Stimulated activated naive CD8-positive, alpha-beta T cell treated with anti-CD3 and anti-CD28 coated beads, Interleukin-15, Interleukin-2, amounts not matched to agents 100 U/mL and 50 U/mL, for 24 hours (primary cell): ENCODE measurements at places on chromosomes 13 and 19.

GRCh38 chr13:102940143-102940542 lies 94.3 kb downstream of the ERCC5 start:
- DNase-seq, result no peak

DNA sequence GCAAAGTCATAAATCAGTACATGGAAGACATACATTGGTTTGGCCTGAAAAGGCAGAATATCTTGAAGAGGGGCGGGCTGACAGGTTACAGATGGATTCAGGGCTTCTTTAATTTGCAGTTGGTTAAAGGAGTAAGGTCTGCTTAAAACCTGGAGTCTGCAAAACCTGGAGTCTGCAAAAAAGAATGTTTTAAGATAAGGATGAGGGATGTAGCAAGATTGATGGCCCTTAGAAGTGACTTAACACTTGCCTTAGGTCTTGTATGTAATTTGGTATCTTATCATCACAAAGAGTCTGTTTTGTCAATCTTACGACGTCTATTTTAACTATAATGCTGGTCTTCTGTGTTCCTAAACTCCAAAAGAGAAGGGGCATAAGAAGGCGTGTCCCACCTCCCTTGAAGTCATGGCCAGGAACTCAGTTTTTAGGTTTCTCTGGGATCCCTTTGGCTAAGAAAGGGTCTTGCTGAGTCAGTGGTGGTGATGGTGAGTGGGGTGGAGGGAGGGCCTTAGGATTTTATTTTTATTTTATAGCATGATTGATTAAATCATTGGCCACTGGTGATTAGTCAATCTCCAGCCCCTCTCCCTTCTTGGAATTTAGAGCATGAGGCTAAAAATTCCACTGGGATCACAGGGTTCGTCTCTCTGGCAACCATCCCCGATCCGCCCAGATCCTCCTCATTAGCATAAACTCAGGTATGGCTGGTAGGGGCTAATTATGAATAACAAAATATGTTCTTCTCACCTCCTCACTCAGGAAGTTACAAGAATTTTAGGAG lies 10.1 kb upstream of the HAS1 start:
- DNase-seq, result no peak

DNA sequence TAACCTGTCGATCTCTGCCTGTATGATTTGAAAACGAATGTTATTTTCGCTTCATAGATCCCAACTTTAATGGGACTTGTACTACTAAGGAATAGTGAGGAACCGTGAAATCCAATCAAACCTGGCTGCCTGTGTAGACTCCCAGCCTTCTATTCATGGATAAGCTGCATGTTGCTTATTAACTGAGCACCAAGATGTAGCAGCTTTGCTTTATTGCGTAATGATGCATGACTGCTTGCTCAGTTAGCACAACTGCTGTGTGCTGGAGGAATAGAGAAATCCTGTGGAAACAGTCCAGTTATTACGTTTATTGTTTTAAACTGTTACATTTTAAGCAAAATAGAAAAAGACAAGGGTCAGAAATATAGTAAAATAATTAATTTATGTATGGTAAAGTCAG lies 108.2 kb downstream of the SHISA2 start:
- DNase-seq, result no peak

- DNase-seq, result no peak
Measured at GRCh38 chr13:111093634-111094033, 21.5 kb upstream of the ARHGEF7 start.

- DNase-seq, result no peak
Measured at GRCh38 chr13:29457299-29457698, 138.2 kb downstream of the SLC7A1 start.

GRCh38 chr19:33815380-33816340 lies 19.0 kb downstream of the KCTD15 start:
- DNase-seq, result no peak

DNA sequence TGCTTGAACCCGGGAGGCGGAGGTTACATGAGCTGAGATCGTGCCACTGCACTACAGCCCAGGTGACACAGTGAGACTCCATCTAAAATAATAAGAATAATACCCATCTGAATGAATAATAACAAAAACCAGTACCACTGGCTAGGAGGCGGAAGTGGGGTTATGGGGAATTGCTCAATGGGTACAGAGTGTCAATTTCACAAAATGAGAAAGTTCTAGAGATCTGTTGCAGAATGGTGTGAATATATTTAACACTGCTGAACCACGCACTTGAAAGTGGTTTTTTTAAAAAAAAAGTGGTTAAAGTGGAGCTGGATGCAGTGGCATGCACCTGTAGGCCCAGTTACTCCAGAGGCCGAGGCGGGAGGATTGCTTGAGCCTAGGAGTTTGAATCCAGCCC lies 18.5 kb downstream of the KLF2 start:
- DNase-seq, result no peak

DNA sequence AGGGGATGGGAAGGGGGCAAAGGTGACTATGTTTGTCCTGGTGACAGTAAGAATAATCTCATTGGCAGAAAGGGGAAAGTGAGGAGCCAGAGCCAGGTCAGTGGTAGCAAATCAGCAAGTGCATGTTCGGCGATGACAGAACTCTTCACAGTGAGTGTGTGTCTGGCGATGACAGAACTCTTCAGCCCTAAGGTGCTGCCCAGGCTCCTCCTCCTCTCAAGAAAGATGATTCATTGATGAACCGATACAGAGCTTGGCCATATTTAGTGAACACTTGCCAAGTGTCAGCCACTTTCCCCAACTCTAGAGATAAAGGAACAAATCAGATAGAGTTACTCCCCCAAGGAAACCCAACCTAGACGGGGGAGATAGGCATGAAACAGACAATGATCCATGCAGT lies 199.3 kb upstream of the UBL3 start:
- DNase-seq, result no peak

DNA sequence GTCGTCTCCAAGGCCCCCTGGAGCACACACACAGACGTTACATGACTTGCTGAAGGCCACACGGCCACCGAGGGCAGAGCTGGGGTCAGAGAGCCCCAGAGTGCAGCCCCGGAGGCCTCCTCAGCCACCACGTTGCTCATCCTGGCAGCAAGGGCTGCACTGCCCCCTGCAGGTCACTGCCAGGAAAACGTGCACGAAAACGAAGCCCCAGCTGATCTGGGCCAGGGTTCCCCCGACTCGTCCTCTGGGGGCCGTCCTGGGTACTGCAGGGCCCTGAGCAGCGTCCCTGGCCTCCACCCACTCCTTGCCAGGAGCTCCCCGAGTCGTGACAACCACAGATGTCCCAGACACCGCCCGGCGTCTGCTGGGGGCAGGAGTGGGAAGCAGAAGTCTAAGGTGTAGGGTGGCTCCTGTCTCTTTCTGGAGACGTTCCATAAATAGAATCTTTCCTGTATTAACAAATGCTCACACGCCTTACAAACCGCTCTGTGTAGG lies 3.4 kb downstream of the TPGS1 start:
- peak; percentile 97 for DNase-seq

DNA sequence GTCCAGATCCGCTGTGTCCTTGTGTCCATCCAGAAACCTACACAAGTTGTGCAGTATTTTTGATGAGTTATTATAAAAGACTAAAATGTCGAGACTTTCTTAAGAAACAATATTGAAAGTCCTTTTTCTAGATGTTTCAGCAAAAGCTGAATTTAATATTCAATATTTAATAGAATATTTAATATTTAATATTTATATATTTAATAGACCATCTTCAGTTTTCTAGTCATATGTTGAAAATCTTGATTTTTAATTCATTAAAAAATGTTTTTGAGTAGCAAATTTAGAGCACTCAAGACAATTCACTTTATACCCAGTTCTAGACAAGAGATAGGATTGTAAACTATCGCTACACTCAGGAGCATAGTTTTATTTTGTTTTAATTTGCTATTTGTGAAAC lies 447.8 kb downstream of the SLITRK5 start:
- no peak for DNase-seq

DNA sequence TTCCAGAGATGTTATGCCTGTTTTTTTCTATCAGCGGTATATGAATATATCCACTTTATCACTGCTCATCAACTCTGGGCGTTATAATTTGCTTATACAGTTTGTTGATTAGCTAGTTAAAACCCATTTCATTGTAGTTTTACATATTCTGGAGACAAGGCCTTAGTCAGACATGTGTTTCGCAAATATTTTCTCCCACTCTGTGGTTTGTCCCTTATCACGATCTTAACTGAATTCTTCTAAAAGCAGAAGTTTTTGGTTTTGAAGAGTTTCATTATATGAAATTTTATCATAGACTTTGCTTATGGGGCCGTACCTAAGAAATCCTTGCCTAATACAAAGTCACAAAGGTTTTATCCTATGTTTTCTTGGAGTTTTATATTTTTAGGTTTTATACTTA lies 84.6 kb downstream of the FRY start:
- DNase-seq, result no peak

DNA sequence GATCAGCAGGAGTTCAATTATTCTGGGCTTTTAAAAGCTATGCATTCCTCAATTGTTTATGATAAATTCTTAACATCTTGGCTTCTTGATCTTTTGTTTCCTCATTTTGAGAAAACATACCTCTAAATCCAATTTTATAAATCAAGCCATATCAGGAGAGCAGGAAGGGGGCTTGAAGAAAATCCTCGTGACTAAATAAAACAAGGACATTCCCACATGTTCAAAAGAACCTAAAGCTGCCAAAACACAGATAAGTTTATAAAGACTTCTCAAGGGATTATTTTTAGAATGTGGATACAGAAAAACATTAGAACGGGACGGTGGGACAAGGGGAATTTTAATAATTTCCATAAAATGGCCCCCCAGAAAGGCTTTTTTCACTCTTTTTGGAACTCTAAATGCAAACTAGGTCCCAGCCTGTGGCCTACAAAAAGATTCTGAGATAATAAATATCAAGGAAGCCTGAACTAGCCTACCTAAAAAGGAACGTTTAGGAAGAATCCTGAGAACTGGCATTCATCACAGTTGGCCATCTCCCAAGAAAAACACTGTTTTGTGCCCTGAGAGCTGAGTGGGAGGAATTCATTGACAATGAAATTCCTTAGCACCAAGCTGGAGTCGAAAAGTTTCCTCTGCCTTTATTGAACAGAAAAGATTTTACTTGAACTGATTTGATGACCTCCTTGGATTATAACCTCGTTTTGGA lies 30.1 kb downstream of the ZAR1L start:
- DNase-seq, result no peak

DNA sequence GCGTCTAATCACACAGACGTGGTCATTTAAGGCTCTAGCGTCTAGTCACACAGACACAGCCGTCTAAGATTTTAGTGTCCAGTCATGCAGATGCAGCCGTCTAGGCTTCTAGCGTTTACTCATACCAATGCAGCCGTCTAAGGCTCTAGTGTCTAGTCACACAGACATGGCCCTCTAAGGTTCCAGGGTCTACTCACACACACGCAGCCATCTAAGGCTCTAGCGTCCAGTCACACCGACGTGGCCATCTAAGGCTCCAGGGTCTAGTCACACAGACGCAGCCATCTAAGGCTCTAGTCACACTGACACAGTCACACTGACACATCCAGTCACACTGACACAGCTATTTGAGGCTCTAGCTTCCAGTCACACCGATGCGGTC lies 55.7 kb downstream of the KLF2 start:
- DNase-seq, result no peak
